ENCODE measurements at places on chromosomes 13 and 19.

- DNase-seq: no peak
These were observed 13.9 kb downstream of the CEACAM3 start for GRCh38 chr19:41810301-41810700.

DNA sequence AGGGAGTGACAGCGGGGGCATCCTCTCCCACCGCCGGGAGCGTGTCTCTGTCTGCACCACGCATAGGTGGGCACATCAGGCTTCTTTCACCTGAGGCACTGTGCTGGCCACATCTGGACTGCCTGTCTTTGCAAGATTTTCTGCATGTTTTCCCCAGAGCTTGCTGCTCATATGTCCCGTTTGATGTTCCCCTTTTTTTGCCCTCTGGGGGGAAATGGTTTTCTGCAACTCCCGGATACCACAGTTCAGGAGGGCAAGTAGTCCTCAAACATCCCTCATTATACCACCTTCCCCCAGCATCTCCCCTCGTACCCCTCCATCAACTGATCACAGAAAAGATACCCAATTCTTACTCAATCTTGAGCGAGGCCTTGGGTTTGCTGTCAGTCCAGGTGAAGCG lies 168.0 kb downstream of the PAN3 start:
- DNase-seq: no peak

DNA sequence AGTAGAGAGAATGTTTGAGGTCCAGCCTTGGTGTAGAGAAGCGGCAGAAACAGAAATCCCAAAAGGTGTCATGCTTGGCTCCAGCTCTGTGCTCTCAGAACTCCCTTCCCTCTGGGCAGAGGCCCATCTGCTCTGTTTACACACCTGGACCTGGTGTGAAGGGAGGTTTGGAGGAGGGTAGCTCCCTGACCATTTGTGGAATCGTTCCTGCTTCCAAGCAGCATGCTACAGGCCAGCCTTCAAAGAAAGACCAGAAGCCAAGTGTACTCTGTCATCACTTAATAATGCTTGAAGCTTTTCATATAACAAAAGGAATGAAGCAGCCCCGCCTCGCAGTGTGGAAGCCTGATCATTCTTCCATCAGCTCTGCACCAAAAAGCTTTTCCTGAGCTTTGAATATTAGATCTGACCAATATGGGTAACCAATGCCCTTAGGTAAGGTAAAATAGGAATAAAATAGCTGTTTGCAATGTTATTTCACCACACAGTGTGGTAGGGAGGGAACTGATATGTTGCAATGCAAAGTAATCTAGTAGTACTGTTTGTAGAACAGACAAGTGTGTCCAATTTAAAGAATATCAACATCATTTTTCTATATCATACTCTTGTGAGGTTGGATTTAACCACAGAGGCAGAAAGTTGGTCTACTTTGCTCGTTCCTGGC lies 63.3 kb downstream of the ZIC5 start:
- no peak for DNase-seq

GRCh38 chr13:27770809-27771208 lies 21.5 kb upstream of the GSX1 start:
- peak; percentile 76 for DNase-seq

DNA sequence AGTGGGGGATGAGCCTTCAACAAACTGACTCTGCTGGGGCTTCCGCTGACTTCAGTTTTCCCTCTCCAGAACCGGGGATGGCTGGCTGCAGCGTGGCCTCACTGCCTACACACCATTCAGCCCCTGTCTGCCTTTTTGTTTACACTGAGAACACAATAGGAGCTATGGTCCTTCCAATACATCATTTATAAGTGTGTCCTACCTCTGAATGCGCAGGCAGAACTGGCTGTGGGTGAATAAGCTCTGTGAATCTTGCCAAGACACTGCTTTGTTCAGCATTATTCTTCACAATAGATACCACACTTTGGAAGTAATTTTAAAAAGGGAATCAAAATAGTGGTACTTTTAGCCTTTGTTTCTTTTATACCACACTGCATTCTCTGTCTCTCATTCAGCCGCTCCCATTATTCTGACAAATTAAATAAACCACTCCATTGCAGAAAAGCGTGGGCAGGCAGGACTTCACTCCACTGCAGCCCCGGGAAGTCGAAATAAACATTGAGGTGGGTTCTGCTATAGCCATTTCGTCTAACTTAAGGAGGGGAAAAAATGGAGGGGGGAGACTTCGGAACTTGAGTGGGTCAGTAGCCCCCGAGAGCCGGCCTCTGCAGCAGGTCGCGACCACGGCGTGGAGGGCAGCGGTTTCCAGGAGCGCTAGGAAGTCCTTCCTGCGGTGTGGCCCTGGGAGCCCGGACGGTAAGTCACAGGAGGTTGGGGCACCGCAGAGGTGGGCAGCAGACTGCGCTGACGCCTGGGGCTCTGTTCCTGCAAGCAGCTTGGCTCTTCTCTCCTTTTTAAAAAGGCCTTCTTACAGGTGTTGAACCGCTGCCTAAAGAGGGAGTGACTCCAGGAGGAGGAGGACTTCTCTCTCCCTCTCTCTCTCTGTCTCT lies 94.8 kb upstream of the SOX1 start:
- DNase-seq: no peak

- DNase-seq: no peak
These were observed 890.5 kb downstream of the UQCRFS1 start for GRCh38 chr19:28322491-28322890.

- peak; percentile 67 for DNase-seq
These were observed 57.2 kb downstream of the SPATA13 start for GRCh38 chr13:24217601-24218281.

DNA sequence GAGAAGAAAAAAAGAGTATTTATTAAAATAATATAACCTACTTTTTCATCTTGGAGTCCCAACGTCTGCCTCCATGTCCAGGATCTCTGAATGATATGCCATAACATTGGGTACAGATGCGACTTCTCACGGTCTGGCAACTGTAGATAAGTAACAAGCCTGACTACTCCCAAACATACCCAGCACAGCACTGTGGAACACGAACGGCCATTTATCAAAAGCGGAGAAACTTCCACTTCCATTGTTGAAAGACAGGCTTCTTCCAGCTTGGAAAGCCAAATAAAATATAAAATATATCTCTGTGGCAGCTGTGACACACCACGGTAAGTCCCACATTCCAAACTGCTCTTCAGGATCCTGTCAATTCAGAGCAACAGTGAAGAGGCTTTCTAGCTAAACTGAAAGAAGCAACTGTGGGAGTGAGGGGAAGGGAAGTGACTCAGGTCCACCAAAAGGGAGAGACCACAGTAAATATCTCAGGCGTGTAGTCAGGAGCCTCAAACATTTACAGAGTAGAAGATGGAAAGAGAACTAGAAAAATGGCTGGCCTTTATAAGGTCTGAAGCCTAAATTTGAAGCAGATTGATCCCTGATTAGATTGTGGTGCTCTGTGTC lies 331.7 kb downstream of the LIG4 start:
- no peak for DNase-seq

GRCh38 chr13:39226359-39226758 lies 188.1 kb downstream of the NHLRC3 start:
- DNase-seq: no peak

DNA sequence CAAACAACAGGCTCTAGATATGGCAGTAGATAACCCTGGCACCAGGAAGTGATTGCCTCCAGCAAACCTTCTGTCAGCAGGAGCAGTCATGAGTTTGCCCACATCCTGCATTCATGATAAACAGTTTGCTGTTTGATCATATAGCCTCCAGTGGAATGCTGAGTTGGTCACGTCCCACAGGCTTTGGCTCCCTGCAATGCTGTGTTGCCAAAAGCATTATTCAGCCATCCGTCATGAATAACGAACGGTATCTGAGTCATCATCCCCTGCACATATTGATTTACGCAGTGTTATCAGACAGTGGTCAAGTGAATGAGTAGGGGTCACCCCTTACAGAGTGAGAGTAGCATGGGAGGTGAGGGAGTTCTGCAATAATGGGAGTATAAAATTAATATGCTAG lies 21.9 kb upstream of the ZNF432 start:
- DNase-seq: no peak

GRCh38 chr19:1113986-1114483 lies 10.2 kb downstream of the GPX4 start:
- no peak for DNase-seq

DNA sequence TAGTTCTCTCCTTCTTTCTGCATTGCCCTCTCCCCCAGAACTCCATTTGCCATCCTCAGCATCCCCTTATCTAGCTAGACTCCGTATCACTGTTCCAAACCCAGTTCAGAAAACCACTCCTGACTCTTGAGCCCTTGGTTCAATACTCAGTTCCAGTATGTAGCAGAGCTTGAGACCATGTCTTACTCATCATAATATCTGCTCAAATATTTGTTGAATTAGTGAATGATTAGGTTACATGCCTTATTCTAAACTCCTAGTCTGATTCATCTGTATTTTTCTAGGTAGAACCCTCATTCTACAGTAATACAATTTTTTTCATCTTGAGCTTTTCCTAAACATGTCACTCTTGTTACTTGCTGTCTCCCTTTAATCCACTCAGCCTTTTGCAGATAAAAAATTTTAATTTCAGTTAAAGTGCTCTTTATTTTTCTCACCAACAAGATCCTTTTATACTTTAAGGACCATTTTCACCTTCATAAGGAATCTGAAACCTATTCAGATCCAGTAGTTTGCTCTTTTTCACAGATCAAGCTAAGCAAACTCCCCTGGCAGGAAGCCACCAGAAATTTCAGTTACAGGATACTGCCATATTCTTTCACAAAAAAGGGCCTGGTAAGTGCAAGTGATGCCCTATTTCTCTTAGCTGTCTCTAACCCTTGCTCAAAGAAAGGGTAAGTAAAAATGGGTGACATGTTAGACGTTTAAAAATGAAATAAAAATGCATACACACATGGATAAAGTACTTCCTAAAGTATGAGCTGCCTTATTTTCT lies 23.1 kb upstream of the INTS6 start:
- DNase-seq: no peak

- DNase-seq: no peak
These were observed 18.5 kb upstream of the GPR18 start for GRCh38 chr13:99276706-99277105.

- DNase-seq: peak; percentile 53
These were observed 733.9 kb upstream of the KLHL1 start for GRCh38 chr13:70842062-70842644.

GRCh38 chr19:55802281-55802680 lies 29.5 kb downstream of the NLRP11 start:
- no peak for DNase-seq

DNA sequence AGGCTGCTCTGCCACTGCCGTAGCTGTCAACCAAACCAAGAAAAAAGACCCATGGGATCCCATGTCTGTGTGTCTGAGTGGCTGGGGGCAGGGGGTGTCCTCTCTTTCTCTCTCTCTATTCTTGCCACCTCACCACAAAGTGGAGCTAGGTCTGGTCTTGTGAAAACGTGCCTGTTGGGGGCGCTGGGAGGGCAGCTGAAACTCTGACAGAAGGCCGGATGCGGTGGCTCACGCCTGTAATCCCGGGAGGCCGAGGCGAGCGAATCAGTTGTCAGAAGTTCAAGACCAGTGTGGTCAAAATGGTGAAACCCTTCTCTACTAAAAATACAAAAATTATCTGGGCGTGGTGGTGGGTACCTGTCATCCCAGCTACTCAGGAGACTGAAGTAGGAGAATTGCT lies 29.2 kb downstream of the ZNF146 start:
- peak; percentile 62 for DNase-seq

- DNase-seq: peak; percentile 76
These were observed 1.9 kb upstream of the PLPPR3 start for GRCh38 chr19:823565-824121.

GRCh38 chr13:93146584-93147297 lies 79.9 kb upstream of the GPC6 start:
- no peak for DNase-seq

DNA sequence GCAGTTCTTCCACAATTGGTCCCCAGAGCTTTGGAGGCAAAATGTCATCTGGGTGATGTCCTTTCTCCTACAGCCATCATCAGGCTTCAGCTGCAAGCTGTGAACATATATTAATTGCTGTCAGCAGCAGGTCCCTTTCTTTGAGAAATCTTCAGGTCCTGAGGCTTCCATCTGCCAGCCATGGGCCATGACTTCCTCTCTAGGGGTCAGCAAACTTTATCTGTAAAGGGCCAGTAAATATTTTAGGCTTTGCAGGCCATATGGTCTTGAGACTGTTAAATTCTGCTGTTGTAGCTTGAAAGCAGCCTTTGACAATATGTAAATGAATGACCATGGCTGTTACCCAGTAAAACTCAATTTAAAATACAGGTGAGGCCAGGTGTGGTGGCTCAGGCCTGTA lies 27.1 kb downstream of the SERP2 start:
- no peak for DNase-seq

DNA sequence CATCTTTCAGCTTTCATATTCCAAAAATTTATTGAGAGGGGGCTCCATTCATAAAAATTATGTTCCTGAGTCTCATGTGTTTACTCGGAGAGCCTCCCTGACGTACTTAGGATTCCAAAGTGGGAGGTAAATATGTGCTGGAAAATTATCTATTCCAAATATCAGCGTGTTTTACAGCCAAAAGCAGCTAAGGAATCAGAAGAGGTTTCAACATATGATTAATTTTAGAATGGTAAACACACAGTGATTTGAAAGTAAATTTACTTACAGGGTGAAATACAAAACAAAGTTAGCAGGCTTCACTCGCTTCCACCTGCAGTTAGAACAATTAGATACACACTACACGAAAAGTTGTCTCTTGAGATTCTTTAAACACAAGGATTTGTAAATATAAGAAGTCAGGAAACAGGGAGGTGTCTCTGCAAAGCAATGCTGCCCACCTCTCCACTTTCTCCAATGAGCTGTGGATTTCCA lies 313.8 kb upstream of the NBEA start:
- no peak for DNase-seq

DNA sequence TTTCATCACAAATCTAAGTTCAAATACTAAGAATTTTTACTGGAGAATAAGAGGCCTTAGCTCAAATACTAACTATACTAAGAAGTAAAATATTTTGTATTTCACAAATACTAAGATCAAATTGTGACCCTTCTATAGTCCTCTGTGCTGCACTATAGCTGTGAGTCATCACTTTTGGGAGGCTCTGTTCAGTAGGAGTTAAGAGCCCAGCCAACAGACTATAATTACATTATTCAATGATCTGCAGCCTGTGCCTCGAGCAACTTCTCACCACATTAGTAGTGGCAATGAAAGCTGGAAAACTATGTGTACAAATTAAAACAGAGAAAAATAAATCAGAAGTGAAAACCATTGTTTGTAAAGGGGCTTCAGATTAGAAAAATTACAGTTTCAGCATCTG lies 147.3 kb upstream of the GPC6 start:
- DNase-seq: no peak

DNA sequence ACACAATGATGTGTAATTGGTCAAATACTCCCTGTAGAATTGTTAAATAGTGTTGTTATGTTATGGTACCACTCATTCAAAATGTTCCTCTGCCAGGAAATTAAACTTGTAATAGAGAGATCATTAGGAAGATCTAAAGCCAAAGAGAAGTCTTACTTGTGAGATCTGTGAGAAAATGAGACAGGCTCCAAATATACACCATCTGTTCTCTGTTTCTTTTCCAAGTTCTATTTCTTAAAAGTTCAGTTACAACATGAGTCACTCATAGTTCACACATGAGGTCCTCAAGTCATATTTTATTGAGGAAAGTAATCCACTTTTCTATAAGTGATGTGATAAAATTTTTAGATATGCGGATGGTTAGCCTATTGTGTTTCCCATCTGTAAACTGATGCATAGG lies 1038.1 kb upstream of the PRR20A start:
- DNase-seq: no peak
